ENCODE measurements at places on chromosomes 3 and 15.

GRCh38 chr15:88800738-88801137 is 2.5 kb upstream of the ACAN start:
- no peak for DNase-seq

DNA sequence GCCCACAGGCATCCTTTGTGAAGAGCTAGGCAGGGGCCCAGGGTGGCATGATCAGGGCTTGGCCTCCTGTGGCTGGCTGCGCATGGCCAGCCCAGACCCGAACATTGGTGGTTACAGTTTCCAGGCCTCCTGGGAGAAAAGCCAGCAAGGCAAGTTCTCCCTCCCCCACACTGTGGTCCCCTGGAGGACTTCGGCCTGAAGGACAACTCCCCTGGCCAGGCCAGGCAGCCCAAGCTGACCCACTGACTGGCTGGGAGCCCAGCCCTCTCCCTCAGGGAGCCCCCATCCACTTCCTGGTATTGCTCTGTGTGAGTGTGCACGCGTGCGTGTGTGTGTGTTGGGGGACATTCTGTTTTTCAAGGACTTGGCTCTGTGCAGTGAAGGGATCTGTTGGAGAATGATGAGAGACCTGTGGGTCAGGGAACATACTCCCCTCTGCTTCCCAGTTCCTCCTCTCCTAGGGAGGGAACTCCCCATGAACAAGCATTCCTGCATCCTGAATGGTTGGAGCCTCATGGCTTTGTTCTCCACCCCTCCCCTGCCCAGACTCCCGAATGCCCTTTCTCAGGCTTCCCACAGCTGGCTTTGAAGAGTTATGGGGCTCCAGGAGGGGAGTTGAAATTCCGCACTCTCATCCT is 29.5 kb downstream of the CORO2B start:
- DNase-seq = peak; percentile 29

DNA sequence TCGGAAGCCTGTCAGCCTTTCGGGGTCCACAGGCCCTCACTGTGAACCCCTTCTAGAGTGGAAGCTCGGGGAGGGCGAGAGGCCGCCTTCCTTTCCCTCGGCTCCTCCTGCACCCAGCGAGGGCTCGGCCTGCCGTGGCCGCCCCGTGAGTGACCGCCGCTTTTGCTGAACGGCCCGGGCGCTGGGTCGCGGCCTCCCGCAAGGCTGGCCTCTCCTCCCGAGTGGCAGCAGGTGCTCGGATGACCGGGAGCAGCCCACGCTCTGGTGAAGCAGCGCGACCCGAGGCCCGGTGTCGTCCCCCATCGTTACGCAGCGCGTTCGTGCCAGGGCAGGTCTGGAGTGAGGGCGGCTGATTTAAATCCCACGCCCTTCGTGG is 53.8 kb downstream of the LRRK1 start:
- DNase-seq = no peak

- DNase-seq = no peak
These were observed 116.7 kb downstream of the NUP210 start for GRCh38 chr3:13303410-13303809.

- no peak for DNase-seq
These were observed 11.4 kb upstream of the PEX5L start for GRCh38 chr3:180048103-180048502.

DNA sequence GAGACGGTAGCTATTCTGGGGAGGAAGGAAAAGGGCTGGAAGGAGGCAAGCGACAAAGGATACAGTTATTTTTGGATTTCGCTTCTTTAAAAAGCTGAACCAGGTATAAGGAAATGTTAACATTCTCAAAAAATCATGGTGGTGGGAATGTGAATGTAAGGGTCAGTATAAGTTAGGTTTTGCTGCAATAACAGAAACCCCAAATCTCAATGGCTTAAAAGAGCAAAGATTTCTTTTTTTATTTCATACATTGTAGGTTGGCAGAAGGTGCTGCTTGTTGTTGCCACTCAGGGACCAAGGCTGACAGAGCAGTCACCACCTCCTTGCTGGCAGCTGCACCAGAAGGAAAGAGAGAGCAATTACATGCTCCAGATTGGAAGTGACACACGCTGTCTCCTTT is 176.3 kb upstream of the LPP start:
- DNase-seq = no peak

DNA sequence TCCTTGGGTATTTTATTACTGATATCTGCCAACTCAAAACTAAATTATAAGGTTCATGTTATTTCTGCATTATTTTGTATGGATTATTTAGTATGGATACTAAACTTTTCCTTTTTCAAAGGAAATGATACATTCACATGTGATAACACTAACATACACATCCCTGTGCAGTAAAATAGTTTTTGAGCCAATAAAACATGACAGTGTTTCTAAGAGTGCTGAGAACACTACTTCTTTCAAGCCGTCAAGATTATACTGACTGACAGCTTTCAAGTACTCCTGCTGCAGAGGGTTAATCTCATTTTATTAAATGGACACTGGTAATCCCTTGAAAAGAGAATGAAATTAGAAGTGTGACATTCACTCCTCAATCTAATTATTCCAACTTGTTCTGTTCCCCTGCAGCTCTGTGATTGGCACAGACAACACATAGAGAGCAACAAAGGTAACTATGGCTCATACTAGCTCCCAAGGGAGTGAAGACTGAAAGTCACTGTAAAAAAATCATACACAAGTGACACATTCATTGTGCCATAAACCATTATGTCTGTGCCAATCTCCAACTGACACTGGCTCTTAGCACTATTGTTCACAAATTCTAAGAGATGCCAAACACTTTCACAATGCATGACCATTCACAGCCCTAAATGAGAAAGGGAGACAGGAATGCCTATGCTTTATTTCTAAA is 468.6 kb downstream of the SHQ1 start:
- DNase-seq = no peak

DNA sequence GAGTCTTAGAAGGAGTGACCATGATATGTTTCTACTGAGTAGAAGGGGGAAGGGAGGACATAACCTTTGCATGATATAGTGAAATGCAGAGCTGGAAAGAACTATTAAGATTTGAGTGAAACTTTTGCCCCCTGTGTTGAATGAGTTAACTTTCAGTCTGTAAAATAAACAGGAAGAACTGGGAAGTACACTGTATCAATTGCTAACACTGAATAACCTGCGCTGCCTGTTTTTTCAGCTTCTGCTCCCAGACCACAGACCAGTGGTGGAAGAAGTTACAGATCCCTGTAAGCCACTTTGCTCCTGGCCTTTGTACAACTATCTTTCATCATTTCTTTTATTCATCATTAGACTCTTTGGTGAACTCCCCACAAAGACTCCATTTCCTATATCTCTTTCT is 3.6 kb upstream of the LRCH3 start:
- no peak for DNase-seq

GRCh38 chr3:119508172-119508845 is 10.0 kb downstream of the TIMMDC1 start:
- no peak for DNase-seq

- DNase-seq = no peak
These were observed 115.7 kb downstream of the TMCC1 start for GRCh38 chr3:129777806-129778205.

DNA sequence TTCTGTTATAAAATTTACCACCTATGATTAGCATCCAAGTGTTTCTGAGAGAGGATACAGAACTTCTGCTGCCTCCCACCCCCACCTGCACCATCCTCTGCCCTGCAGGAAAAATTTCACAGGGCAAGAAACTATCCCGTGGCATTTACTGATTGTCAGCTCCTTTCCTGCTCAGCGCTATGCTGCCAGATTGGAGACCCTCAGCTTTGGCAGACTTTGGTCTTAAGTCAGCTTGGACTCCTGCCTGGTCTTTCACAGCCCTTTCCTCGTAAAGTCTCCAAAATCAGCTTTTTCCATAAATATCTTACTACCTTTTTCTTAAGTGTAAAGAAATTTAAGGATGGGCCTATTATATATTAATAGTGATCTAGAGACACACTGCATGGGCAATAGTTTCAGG is 239.9 kb upstream of the ADAMTS9 start:
- no peak for DNase-seq

DNA sequence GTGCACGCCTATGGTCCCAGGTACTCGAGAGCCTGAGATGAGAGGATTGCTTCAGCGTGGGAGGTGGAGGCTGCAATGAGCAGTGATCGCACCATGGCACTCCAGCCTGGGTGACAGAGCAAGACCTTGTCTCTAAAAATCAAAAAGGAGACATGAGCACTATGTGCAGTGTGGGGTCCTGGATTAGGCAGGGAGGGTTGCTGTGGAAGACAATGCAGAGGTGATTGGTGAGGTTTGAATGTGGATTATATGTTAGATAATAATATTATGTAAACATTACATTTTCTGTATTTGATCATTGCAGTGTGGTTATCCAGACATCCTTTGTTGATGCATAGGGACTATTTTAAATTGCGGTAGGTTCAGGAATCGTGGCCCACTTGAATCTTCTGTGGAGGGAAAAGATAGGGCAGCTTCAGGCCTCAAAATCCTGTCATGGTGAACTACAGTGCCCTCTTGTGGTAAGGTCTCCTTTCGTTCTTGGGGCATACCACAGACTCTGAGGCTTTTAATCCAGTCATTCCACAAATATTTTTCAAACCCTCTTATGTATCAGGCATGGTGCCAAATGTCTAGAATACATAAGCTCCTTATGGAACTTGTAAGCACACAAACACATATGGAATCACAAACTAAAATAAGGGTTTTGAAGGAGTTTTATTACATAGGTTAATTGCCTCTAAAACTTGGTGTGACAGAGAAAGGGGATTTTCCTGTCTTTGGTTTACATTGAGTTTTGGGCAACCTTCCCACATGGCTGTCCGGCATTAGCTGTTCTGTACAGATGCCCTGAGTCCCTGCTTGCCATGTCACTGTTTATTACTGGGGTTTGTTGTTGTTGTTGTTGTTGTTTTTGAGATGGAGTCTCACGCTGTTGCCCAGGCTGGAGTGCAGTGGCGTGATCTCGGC is 37.7 kb downstream of the GPD1L start:
- peak; percentile 42 for DNase-seq

DNA sequence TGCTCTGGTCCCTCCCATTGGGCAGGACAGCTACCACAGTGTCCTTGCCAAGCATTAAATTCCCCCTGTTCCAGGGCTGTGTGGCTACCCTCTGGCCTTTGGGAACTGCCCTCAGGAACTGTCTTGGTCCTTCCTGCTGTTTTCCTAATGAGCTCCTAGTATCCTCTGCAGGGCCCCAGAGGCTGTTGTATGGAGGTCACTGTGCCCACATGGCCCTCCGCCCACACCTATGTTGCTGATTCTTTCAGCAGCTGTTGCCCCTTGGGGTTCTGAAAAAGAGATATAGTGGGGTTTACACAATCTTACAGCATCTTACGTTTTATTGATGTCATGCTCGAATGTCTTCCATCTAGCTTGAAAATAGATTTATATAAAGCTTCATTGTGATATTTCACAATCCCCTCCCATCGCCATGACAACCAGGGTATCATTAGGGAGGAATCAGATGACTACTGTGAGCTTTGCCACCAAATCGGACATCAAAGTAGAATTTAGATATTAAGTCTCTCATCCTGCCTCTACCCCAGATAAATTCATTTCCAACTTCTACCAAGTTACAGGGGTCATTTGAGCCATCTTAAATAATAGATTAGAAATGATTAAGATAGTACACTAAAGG is 97.1 kb upstream of the NR2E3 start:
- no peak for DNase-seq

- DNase-seq = peak; percentile 33
These were observed 279.7 kb upstream of the GOLGA6L4 start for GRCh38 chr15:83955806-83956265.

DNA sequence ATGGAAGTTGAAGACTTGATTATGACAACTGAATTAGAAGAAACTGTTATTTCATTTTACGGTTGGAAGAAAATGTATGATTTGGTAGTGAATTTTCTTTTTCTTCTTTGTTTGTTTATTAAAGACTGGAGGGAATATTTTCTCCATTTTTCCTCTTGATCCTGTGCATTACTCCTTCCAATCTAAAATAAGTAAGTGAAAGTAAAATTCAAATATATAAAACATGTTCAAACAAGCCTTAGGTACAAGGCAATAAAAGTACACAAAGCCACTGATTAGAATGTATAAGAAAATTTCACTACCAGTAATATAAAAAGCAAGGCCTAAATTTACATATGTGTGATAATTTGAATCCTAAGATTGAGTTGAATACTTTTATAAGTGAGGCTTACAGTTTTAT is 181.2 kb upstream of the MME start:
- no peak for DNase-seq

All from transverse colon (tissue), 4 donors.